Right lung (tissue), 10 donors: ENCODE measurements at places on chromosomes 16 and 17. TPM values are rescaled to one million over a fixed set of nuclear protein-coding genes. Genes with fewer than 3 reads are reported as not detected.

Gene C17orf67
- 3.3 TPM for polyA plus RNA-seq

Gene CHST5
- 0.78 TPM for polyA plus RNA-seq

DNA sequence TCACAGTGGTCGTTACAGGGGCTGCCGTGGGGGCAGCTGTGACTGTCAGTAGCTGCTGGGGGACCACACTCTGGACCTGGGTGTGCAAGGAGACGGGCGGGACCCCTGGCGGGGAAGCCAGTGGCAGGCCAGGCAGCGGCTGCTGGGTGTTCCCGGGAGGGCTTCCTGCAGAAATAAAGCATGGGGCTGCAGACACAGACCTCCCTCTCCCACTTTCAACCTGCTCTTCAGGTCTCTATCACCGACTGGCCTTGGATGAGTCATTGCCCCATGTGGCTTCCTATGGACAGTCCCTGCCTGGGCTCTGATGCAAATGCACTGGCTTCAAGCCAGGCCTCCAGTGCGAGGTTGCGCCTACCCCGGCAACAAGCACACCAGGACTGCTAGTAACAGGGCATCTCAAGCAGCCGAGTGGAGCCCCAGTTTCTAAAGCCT is 17.2 kb downstream of the SREBF1 start:
- DNase-seq, result no peak

DNA sequence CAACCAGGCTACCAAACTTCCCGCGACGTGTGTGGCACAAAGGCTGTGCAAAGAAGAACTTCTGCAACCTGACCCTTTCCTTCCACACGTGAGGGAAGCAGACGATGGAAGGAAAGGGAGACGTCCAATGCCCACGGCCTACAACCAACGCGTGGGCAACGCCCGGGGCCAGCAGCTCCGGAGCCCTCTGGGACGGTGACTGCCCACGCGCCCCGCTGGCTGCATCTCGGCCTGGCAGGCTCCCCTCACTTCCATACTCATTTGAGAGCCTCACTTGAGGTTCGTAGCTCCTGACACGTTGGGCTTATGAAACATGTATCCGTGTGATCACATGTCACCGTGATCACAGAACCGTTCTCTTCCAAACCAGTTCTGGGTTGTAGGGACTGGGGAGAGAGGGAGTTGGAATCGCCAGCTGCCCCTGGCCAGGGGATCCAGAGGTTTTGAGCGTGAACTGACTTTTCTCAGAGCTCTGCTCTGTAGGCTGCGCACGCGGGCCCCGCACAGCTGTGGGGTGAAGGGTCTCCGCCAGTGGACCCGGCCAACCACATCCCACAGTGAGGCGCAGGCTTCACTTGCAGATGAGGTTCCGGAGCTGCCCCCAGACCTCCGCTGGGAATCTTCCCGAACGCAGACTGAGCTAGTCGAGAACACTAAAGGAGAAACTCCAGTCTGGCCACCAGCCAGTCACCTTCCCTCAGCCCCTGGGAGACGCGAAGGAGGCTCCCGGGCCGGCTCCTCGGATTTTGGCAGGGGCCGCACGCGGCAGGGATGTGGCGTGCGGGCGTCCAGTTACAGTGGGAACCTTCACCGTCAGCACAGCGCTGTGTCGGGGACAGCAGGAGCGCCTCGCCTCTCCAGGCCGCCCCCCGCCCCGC is 1.0 kb downstream of the LMF1 start:
- DNase-seq, result no peak

DNA sequence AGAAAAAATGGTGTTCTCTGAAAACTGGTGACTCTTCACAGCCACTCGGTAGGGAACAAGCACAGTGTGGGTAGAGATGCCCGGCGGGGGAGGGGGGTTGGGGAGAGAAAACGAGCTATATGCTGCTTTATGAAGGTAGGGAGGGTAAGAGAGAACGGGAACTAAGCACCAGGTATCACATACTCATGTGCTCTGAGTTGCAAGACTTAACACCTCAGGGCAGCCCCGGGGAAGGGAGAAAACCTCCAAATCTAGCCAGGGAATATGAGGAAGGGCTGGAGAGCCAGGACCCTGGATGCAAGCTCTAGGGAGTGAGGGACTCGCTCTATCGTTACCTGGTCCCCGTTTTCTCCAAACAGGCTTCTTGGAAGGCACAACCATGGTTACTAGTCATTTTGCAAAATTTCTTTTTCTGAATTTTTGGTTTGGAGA is 35.3 kb downstream of the HIC1 start:
- no peak for DNase-seq
